ENCODE measurements at places on chromosomes 1 and 21.

DNA sequence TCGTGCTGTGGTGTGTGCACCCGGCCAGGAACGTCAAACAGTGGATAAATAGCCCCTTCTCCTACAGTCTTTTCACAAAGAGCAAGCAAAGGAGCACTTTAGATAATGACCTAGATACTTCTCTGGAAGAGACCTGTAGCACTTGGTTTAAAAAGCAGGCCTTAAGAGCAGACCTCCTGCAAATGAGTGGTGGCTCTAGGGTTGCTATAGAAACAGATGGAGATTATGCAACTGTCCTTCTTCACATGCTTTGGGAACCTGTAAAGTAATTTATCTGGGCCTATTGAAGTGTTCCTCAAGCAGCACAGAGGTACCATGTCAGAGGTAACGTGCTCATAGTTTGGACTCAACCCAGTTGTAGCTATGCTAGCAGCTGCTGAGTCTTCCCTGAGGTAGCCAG is 208.2 kb upstream of the KIAA0040 start:
- no peak for DNase-seq

- no peak for DNase-seq
These were observed 55.1 kb downstream of the ITPKB start for GRCh38 chr1:226684026-226684425.

GRCh38 chr1:241310451-241310850 is 46.6 kb downstream of the RGS7 start:
- no peak for DNase-seq

- no peak for DNase-seq
These were observed 16.5 kb downstream of the PLA2G2D start for GRCh38 chr1:20102875-20103274.

DNA sequence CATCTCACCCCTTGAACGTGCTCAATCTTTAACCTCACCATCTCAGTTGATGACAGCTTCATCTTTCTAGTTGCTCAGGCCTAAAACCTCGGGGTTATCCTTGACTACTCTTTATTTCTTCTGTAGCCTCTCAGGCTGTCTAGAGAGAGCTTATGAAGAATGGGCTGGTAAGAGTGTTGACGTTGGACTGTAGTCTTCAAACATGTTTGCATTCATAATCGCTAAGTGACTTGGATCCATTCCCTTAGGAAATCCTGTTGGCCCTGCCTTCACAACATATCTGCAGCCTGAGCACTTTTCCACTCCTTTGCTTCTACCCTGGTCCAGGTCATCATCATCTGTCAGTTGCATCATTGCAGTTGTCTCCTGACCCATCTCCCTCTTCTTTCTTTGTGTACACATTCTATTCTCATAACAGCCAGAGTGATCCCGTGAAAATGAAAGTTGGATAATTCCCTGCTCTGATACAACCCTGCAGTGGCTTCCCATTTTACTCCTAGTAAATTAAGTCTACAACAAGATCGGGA is 10.5 kb downstream of the UCK2 start:
- DNase-seq = no peak

DNA sequence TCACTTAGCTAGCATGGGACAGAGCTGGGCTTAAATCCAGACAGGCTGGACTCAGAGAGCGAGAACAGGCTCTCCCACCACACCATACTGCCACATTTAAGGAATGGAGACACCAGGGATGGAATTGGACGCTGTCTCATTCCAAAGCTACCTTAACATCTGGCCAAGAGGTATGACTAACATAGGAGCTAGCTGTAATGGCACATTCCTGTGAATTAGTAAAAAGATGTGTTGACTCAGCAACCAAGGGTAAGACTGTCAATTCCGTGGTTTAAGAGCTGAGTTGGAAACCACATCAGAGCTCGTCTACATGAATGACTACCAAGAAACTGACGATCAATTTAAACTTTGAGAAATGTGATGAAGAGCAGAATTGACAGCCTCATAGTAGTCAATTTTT is 8.3 kb upstream of the TNFRSF9 start:
- no peak for DNase-seq
